ENCODE measurements at places on chromosomes 12 and 14.

GRCh38 chr12:67482751-67483661 is 165.5 kb upstream of the DYRK2 start:
- DNase-seq = peak; percentile 62

DNA sequence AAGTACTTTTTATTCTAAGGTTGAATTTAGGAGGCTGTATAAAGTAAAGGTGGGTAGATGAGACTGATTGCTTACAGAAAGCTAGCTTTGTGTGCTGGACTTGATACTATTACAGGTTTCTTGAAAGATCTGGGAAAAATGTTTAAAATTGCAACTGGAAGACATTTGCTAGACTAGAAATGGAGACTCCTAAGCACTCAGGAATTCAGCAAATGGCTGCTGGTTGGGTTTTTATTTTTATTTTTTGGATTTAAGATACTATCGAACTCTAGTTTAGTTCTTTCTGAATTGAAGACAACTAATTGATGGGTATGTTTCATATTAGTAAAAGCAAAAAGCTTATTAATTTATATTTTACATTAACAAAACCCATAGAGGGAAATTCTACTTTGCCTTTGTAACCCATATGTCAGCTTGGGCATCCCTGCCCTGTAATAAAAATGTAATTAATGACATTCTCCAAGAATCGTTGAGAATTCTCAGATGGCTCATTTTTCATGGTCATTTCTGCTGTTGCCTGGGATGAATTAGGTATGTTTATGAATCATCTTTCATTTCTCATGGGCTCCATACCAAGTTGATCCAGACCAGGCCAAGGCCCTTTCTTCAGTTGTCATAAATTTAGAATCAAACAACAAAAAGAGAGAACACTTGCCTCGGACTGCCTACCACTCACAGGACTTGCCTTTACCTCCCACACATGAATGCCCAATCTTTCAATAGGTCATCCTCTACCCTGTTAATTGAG is 102.1 kb downstream of the ERGIC2 start:
- DNase-seq = no peak

DNA sequence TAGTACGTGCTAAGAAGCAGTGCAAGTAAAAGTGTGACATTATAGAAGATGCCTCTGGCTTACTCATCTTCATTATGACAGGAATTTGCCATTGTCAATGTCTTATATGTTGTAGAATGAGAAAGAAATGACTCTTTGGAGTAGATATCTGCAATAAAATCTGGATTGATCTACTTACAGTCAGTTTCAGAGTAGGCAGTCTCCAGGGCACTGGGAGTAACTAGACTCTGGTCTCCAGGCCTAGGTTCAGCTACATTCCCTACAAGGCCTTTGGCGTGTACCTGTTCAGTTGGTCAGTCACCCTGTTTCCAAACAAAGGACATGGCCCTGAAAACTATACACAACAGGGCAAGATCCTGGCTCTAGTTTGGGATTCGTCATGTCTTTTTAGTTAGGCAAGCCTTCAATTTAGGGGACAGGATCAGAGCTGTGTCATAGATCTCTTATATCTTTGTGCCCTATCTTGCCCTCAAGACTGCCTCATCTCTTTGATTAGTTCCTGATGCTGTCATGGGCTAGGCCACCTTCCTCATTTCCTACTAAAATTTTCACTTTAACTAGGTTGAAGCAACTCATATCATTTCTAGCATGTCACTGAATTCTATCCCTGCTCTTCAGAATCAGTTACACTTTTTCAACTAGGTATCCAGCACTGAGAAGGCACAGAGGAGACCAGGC is 410.0 kb downstream of the RAD51B start:
- no peak for DNase-seq

GRCh38 chr12:4763549-4763948 is 43.3 kb downstream of the GALNT8 start:
- DNase-seq = no peak

GRCh38 chr14:31207287-31207754 is 272 bp downstream of the HECTD1 start:
- no peak for DNase-seq

DNA sequence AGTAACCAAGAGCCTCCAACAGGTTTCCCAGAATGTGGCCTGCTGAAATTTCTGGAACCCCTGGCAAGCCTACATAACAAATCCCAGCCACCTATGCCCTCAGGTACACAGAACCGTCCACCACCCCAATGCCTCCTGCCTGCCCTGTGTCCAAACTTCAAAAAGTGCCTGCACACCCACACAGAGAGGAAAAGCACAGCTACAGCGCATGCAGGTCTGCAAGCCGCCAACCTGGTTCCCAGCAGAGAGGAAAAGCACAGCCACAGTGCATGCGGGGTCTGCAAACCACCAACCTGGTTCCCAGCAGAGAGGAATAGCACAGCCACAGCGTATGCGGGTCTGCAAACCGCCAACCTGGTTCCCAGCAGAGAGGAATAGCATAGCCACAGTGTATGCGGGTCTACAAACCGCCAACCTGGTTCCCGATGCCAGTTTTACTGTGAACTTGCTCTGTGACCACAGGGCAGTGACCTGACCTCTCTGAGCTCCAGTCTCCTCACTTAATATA is 113.5 kb downstream of the SCARB1 start:
- no peak for DNase-seq

GRCh38 chr12:103028881-103029639 is 71.6 kb downstream of the ASCL1 start:
- no peak for DNase-seq

DNA sequence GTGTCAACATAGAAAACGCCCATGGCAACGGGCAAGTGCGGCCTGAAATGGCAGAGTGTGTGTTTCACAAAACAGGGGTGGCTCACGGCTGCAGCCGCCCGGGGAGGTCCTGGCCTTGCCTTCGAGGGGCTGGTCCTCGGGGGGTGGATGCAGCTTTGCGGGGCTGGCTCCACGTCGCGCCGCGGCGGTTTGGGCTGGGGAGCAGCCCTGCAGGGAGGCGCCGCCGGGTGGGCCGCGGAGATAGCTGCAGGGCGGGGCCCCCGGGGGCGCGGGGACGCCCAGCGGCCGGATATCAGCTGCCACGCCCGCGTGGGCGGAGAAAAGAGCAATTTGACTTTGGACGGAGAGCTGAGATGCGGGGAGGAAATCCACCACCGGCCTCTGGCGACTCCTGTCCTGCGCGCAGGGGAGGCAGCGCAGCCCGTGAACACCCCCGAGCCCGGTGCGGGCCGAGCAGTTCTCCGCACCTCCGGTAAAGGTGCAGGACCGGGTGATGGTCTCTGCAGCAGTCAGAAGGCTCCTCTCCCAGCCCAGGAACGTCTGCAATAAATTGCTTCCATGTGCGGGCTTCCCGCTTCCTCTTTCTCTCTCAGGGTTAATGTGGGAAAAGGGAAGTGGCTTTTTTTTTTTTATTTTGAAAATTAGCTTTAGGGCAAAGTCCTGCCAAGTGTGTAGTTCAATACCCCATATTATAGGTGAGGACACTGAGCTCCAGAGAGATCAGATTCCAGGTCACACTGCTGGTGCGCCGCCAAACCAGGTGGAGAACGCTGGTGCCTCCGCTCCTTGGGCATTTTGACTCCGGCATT is 110.5 kb downstream of the ARF6 start:
- peak; percentile 90 for DNase-seq

Data from stimulated activated CD8-positive, alpha-beta memory T cell treated with anti-CD3 and anti-CD28 coated beads, Interleukin-4, amount 100 ng/mL, for 48 hours (primary cell).